ENCODE measurements at places on chromosomes 4 and X.

DNA sequence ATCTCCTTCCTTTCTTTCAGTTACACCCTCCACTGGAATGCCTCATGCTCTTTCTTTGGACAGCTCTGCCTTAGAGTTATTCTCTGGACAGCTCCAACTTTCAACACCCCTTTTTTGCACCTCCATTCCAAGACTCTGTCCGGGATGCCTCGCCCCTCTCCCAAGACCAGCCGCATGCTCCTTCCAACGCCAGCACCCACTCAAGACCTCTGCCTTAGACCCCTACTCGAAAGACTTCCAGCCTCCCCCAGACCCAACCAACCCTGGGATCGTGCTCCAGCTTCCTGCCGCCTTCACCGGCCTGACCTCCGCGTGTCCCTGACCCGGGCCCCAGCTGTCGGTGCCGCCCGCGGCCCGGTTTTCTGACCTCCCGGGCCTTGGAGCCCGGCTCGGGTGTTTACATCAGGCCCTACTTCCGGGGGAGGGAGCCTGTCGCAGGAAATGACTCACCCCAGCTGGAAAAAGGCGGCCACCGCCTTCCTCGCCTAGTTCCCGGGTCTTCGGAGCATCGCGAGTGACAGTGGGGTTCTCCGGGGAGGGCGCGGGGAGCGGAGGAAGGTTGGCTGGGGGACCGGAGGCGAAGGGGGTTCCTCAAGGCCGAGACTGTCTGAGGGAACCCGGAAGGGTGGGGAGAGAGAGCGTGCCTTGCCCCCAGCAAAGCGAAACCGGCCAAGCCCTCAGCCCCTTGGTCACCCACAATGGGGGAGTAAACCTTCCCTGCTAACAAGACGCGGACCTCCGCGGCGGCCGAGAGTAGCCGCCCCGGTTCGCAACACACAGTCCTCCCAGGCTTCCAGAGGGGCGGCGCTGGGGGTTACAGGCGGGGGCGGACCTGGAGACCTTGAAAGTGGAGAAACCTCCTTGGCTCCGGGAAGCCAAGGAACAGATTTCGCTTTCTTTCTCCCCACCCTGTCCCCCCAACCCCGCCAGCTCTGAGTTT, at the start of gene WDR45:
Gene WDR45, minus strand, starts transcription at position 399 of the 940 bp plus-strand sequence. CDS start 1,792 bp downstream, outside the sequence.
- DNase-seq, result peak; percentile 59

DNA sequence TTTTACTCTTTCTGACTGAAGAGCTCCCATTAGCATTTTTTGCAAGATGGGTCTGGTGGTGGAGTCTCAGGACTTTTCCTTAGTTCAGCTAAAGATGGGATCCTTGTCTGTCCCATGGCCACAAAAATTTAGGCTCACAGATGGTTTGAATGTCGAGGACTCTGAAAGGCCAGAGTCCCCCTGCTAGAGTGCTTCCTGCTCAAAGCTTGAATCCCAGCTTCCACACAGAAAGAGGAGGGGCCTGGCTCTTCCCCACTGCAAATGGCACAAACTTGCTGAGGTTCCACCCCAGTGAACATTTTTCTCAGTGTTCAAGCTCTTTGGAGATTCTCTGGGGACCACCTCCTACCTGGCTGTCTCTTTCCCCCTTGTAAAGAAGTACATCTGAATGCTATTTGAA, 64.7 kb upstream of the UGT2B15 start:
- no peak for DNase-seq

DNA sequence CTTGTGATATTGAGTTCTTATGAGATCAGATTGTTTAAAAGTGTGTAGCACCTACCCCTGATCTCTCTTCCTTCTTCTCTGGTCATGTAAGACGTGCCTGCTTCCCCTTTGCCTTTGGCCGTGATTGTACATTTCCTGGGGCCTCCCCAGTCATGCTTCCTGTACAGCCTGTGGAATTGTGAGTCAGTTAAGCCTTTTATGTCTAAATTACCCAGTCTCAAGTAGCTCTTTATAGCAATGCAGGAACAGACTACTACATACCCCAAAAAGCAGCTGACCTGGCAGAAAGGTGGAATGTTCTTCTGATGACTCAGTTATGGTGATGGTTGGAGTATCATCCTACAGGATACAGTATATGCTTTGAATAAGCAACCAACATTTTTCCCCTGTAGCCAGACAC, 11.4 kb upstream of the MCUB start:
- DNase-seq, result peak; percentile 56

DNA sequence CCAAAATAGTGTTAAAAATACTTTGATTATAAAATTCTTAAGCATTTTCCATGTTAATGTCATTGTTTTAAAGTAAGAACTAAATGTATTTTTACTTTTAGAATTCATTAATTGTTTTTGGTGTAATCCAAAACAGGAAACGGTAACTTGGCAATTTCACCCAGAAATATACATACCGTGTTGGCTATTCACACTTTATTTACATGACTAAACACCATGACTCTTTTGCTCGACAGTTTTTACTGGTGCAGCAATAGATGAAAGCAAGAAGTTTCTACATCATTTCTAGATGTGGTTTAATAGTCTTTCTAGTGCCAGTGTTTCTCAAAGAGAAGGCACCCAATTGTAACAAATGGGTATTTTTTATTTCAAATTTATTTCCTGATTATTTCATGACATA, 25.6 kb upstream of the MAGEA1 start:
- DNase-seq, result no peak

All from activated CD4-positive, alpha-beta T cell treated with anti-CD3 and anti-CD28 coated beads, Interleukin-2, amount 50 U/mL, for 48 hours (primary cell).